ENCODE measurements at places on chromosomes 7 and 10.

DNA sequence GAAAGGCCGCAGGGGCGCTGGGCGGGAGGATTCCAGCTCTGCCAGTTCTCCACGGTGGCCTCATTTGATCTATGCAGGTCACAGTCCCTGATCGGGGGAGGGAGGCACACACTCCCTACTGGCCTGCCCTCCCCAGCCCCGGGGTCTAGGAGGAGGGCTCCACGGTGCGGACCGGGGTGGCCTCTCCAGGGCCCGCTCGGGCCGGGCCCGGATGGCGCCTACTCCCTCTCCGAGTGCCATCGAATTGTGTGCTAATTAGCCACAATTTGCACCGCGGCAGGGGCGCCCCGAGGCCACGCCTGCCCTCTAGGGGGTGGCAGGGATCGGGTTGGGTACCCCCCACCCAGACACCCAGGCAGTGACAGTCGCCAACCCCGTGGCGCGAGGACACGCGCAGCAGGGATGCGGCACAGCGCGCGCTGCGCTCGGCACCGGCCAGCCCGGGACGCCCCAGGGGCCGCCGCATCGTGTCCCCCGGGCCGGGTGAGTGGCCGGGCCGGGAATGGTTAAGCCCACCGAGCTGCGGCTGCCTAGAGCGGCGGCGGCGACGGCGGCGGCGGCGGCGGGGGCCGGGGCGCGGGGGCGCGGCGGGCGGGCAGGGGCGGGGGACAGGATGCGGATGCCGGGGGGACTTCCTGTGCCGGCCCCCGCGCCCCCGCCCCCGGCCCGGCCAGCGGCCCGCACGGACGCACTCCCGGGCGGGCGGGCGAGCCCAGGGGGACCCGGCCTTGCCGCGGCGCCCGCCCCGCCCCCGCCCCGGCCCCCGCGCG lies at the start of gene ZNF853:
ZNF853 (plus strand) TSS at position 658 of the 770 bp plus-strand sequence. CDS start 565 bp downstream, outside the sequence.
- ATAC-seq: peak; percentile 47

- no peak for ATAC-seq
Measured at GRCh38 chr7:17863095-17863808, 77.0 kb downstream of the SNX13 start.

DNA sequence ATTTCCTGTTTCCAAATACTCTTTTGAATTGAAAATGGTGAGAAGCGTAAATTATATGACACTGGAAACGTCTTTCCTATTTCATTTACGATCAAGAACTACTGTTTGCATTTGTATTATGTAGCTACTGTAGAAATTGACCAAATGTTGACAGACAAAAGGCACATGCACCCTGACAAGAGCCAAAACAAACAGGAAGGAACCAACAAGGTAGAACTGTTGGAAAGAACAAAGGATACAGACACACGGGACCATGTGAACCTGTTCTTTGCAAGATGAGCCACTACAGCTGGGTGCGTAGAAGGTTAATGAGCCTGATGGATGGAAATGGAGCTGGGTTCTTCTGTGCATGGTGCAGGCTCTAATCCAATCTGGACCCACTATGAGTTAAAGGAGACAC lies 48.4 kb upstream of the FZD8 start:
- ATAC-seq: no peak

- ATAC-seq: no peak
Measured at GRCh38 chr10:86269332-86269731, 97.3 kb downstream of the GRID1 start.

- peak; percentile 35 for ATAC-seq
Measured at GRCh38 chr7:74561898-74562613, 95.5 kb upstream of the GTF2I start.

GRCh38 chr10:28668363-28669226 lies 8.7 kb upstream of the BAMBI start:
- peak; percentile 91 for ATAC-seq

All from esophagus mucosa (tissue), 1 donor.